ENCODE measurements at places on chromosomes 1 and 21. TPM values are rescaled to one million over a fixed set of nuclear protein-coding genes. Genes with fewer than 3 reads are reported as not detected.

PCAT6 gene
- total RNA-seq, result 1.7 TPM

PUM1 gene
- 43.3 TPM for total RNA-seq

MTX1 gene
- 152 TPM for total RNA-seq

LRRN2 gene
- total RNA-seq, result 9.0 TPM

TIAM1 gene
- 19.1 TPM for total RNA-seq

SLC9C2 gene
- total RNA-seq, result not detected

HSF2BP gene
- total RNA-seq, result 2.4 TPM

GRCh38 chr1:19730793-19731192 is 66.1 kb downstream of the HTR6 start:
- no peaks in the 10 kb centered on the region for H3K27me3 ChIP-seq
- no peak overlapping the region for H3K4me3 ChIP-seq
- H3K27ac ChIP-seq, result no peak overlapping the region

- no peak overlapping the region for H3K4me3 ChIP-seq
- H3K27me3 ChIP-seq, result no peaks in the 10 kb centered on the region
- H3K4me1 ChIP-seq, result peaks cover 12% of the 10 kb centered on the region
- DNase-seq, result no peak
- H3K27ac ChIP-seq, result no peak overlapping the region
These were observed 19.4 kb downstream of the SOAT1 start for GRCh38 chr1:179313004-179313403.

- H3K4me3 ChIP-seq, result no peak overlapping the region
- H3K36me3 ChIP-seq, result peaks cover 67% of the 10 kb centered on the region
- H3K4me1 ChIP-seq, result peaks cover 2% of the 10 kb centered on the region
- no peak for DNase-seq
- no peaks in the 10 kb centered on the region for H3K27me3 ChIP-seq
- no peak overlapping the region for H3K27ac ChIP-seq
These were observed 8.3 kb downstream of the NEK2 start for GRCh38 chr1:211667065-211667617.

GRCh38 chr1:3197781-3198316 is 128.8 kb downstream of the PRDM16 start:
- no peaks in the 10 kb centered on the region for H3K36me3 ChIP-seq
- no peaks in the 10 kb centered on the region for H3K4me1 ChIP-seq
- H3K27ac ChIP-seq, result no peak overlapping the region
- H3K4me3 ChIP-seq, result no peak overlapping the region

DNA sequence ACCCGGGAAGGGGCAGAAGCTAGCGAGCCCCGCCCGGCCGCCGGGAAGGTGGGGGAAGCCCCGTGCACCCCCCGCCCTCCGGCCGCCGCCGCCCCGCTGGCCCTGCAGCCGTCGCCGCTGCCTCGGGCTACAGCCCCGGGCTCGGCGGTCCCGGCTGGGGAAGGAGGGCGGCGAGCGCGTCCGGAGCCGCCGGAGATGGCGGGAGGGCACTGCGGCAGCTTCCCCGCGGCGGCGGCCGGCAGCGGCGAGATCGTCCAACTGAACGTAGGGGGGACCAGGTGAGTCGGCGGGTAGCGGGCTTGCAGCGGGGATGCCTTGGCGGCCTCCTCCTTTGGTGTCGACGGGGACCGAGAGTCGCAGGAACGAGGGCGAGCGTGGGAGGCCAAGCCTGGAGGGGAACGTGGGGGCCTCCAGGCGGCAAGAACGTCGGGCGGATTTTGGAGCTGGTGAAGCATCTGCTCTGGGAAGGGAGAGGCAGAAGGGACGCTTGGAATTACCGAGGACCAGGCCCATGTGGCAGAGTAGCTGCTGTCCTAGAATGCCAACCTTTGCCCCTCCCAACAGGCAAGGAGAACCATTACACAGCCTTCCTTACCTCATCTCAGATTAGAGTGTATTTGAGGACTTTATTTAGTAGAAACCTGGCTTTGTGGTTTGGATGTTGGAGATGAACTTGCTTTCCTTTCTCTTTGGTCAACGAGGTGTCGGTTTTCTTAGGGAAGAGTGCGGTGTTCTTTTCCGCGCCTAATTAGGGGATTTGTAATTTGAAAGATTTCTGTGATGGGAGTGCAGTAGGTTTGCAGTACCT is 591 bp downstream of the KCTD3 start:
- H3K27ac ChIP-seq, result peak overlapping the region; percentile 88
- H3K36me3 ChIP-seq, result no peaks in the 10 kb centered on the region
- H3K4me1 ChIP-seq, result peaks cover 44% of the 10 kb centered on the region
- peak overlapping the region; percentile 81 for H3K4me3 ChIP-seq
- peak; percentile 77 for DNase-seq
- H3K27me3 ChIP-seq, result no peaks in the 10 kb centered on the region

DNA sequence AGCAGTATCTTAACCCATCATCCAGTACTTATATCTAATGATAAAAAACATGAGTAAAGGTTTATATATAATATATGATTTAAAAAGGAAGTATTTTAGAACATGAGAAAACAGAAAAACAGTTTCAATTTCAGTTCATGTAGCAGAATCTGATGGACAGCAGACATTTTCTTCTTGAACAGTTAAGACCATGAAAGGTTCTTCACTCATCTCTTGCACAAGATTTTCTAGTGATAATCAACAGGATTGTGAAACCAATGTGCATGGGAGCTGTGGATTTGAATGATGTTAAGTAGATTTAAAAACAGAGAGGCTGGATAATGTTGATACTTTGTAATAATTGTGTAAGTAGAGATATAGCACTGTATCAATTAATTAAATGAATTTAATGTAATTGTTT is 1297.6 kb downstream of the BRINP3 start:
- H3K4me1 ChIP-seq, result no peaks in the 10 kb centered on the region
- no peaks in the 10 kb centered on the region for H3K36me3 ChIP-seq
- no peak overlapping the region for H3K4me3 ChIP-seq
- no peak for DNase-seq
- H3K27me3 ChIP-seq, result no peaks in the 10 kb centered on the region

DNA sequence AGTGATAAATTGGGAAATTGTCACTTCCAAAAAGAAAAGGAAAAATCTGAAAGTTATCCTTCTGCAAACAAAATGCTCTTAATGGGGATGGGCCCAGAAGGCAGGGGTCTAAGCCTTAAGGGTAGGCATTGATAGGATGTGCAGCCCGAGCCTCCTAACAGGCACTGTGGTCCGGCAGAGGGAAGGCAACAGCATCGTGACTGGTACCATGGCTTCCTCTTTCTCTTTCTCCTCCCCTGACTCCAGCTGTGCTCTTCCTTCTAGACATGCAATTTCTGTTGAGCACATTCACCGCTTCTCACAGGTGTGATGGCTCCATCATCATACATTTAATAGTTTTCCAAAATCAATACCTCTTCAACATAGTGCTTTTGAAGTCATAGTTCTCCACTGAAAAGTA is 91.5 kb downstream of the SELENOF start:
- no peak overlapping the region for H3K4me3 ChIP-seq
- no peaks in the 10 kb centered on the region for H3K36me3 ChIP-seq
- no peaks in the 10 kb centered on the region for H3K27me3 ChIP-seq
- no peaks in the 10 kb centered on the region for H3K4me1 ChIP-seq

DNA sequence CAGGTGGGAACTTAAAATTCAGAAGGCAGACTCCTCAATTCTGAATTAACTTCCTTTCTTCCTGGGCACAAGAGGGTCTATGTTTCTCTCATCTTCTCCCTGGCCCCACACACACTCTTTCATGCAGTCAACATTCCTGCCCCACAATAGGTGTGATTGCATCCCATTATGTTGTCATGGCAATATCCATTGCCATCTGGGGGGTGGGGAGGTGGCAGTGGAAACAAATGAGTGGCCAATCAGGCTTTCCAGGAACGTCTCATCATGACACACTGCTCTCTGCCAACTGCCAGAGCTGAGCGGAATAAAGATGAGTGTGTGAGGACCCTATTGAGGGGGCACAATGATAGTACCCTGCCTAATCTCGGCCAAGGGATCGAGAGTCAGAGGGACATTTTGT is 80.4 kb downstream of the KCND3 start:
- H3K27ac ChIP-seq, result no peak overlapping the region
- no peak overlapping the region for H3K4me3 ChIP-seq
- H3K36me3 ChIP-seq, result no peaks in the 10 kb centered on the region
- peaks cover 32% of the 10 kb centered on the region for H3K27me3 ChIP-seq
- no peaks in the 10 kb centered on the region for H3K4me1 ChIP-seq

GRCh38 chr1:6918925-6919511 is 133.8 kb downstream of the CAMTA1 start:
- no peak overlapping the region for H3K4me3 ChIP-seq
- no peaks in the 10 kb centered on the region for H3K4me1 ChIP-seq
- no peak for DNase-seq
- peaks cover 28% of the 10 kb centered on the region for H3K27me3 ChIP-seq
- no peak overlapping the region for H3K27ac ChIP-seq

- peak overlapping the region; percentile 4 for H3K4me3 ChIP-seq
- no peaks in the 10 kb centered on the region for H3K27me3 ChIP-seq
- H3K4me1 ChIP-seq, result peaks cover 29% of the 10 kb centered on the region
- no peaks in the 10 kb centered on the region for H3K36me3 ChIP-seq
These were observed 61.8 kb downstream of the ITPKB start for GRCh38 chr1:226677027-226678020.

GRCh38 chr1:100382657-100383056 is 30.4 kb downstream of the CDC14A start:
- no peak overlapping the region for H3K27ac ChIP-seq
- H3K4me3 ChIP-seq, result no peak overlapping the region
- H3K4me1 ChIP-seq, result no peaks in the 10 kb centered on the region
- no peaks in the 10 kb centered on the region for H3K27me3 ChIP-seq
- no peaks in the 10 kb centered on the region for H3K36me3 ChIP-seq

DNA sequence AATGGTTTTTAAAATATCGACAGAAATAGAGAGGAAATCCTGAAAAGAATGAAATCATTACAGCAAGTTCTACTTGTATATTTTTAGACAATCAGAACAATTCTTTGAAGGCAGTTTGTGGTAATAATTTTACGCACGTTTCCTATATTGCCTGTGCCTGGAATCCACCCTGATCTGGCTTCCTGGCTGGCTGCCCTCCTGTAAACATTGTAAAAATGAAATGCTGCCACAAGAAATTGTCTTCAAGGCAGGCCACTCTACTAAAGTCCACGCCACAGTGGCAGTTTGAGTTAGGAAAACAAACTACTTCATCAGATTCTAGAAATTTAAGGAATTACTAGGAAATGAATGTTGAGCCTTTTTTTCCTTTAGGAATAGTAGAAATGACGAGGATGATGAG is 454.5 kb upstream of the NR5A2 start:
- DNase-seq, result peak; percentile 51
- no peaks in the 10 kb centered on the region for H3K36me3 ChIP-seq
- H3K4me3 ChIP-seq, result no peak overlapping the region

- H3K4me3 ChIP-seq, result no peak overlapping the region
- H3K36me3 ChIP-seq, result no peaks in the 10 kb centered on the region
- no peaks in the 10 kb centered on the region for H3K4me1 ChIP-seq
- H3K27me3 ChIP-seq, result no peaks in the 10 kb centered on the region
These were observed 103.1 kb downstream of the TLR5 start for GRCh38 chr1:223039990-223040389.

GRCh38 chr1:172497230-172497629 is 35.7 kb upstream of the SUCO start:
- H3K27me3 ChIP-seq, result no peaks in the 10 kb centered on the region
- H3K27ac ChIP-seq, result no peak overlapping the region
- peaks cover 38% of the 10 kb centered on the region for H3K4me1 ChIP-seq

GRCh38 chr1:245046769-245047168 is 108.0 kb upstream of the KIF26B start:
- no peak overlapping the region for H3K4me3 ChIP-seq
- no peak overlapping the region for H3K27ac ChIP-seq
- no peaks in the 10 kb centered on the region for H3K27me3 ChIP-seq

GRCh38 chr1:6842301-6842700 is 57.0 kb downstream of the CAMTA1 start:
- no peak overlapping the region for H3K27ac ChIP-seq
- no peaks in the 10 kb centered on the region for H3K27me3 ChIP-seq
- H3K4me1 ChIP-seq, result no peaks in the 10 kb centered on the region
- H3K4me3 ChIP-seq, result no peak overlapping the region
- DNase-seq, result no peak

DNA sequence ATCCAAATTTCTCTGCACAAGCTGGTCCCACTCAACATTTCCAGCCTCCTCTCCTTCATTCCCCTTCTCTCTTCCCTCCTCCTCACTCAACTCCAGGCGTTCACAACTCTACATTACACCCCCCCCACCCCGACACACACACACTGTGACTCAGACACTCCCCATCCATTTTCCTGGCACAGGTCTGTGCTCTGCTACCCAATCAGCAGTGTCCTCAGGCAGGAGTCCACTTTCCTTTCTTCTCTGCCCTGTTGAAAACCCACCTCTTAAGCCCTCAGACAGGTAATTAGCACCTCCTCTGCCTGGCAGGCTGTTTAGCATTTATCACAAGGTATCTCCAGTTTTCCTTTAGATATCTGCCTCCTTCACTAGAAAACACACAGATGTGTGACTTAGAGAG is 8.8 kb upstream of the LMX1A start:
- H3K4me3 ChIP-seq, result no peak overlapping the region
- H3K4me1 ChIP-seq, result peaks cover 16% of the 10 kb centered on the region
- no peaks in the 10 kb centered on the region for H3K27me3 ChIP-seq
- H3K36me3 ChIP-seq, result no peaks in the 10 kb centered on the region
- peak; percentile 52 for DNase-seq
- 0 out of 2 replicates have a peak overlapping the region, but pooled peaks have one; percentile 11 for H3K27ac ChIP-seq

DNA sequence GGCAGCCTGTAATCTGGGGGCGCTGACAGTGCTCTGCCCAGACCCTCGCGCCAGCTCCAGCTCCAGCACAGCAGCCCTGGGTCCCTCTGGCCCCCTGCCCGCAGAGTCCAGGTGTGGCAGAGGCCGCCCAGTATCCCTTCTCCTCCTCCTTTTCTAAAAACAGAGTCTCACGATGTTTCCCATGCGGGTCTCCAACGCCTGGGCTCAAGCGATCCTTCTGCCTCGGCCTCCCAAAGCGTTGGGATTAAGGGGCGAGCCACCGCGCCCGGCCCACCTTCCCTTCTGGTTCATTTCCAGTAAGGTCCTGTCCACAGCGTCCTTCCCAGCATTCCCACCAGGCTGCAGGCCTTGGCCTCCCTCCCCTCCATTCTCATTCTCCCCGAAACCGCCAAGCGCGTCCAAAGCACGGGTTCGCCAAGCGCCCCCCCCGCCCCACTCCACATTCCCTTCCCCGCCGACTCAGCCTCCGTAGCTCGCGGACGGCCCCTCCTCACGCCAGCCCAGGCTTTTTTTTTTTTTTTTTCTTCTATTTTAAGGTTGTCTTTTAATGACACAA is 2.0 kb upstream of the PCBP3 start:
- no peaks in the 10 kb centered on the region for H3K27me3 ChIP-seq
- H3K4me3 ChIP-seq, result no peak overlapping the region
- H3K27ac ChIP-seq, result no peak overlapping the region
- no peaks in the 10 kb centered on the region for H3K36me3 ChIP-seq

GRCh38 chr1:93774707-93775106 is 93.1 kb upstream of the BCAR3 start:
- no peaks in the 10 kb centered on the region for H3K36me3 ChIP-seq
- no peak for DNase-seq
- peak overlapping the region; percentile 79 for H3K27ac ChIP-seq
- peaks cover 36% of the 10 kb centered on the region for H3K4me1 ChIP-seq

Data from PC-3 (cell line).